ENCODE measurements at places on chromosomes 7 and 10.
A peak's percentile ranks its signal among the peaks of the same experiment; 100 is the strongest.

- no peak for DNase-seq
Observed at GRCh38 chr10:102007796-102008195, 48.2 kb downstream of the ARMH3 start.

DNA sequence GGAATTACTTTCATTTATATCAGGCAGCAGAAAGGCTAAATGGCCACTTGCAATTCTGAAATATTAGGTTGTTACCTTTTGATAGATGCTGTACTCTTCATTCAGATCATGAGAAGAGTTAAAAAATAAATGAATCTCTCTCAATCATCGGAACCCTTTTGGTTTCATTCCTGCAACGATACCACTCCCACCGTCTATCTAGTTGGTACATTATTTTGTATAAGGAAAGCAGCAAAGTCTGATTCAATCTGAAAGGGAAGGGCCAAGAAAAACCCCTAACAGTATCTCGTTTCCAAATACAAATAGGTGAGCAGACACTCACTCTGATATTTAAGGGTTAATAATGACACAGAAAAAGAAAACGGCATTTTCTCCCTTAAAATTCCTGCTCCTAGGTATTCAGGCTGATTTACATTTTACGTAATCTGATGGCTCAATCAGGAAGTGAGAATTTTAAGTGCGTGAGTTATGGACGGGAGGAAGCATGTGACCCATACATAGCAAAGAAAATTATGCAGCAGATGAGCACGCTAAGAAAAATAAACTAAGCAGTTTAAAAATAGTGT, 209.4 kb upstream of the KLF14 start:
- DNase-seq = no peak

- DNase-seq = no peak
Observed at GRCh38 chr10:132881186-132881920, 61.0 kb downstream of the CFAP46 start.

DNA sequence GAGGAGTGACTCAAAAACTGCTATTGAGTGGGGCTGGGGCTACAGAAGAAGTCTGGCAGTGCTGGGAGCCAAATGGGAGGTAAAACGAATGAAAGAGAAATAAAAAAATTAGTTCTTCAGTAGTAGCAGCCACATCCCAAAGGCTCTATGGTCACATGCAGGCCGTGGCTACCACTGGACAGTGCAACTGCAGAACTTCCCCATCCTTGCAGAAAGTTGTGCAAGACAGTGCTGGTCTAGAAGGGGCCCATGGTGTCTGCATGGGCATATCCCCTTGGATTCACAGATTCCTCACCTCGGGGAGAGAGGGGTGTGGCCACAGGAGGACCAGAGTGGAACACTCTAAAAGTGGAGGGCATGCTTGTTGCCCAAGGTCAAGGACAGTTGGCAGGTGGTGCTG, 47.6 kb downstream of the RPS24 start:
- no peak for DNase-seq

GRCh38 chr7:140653319-140654108, 12.9 kb upstream of the DENND2A start:
- no peak for DNase-seq

- no peak for DNase-seq
Observed at GRCh38 chr10:104935656-104936055, 294.6 kb downstream of the SORCS3 start.

DNA sequence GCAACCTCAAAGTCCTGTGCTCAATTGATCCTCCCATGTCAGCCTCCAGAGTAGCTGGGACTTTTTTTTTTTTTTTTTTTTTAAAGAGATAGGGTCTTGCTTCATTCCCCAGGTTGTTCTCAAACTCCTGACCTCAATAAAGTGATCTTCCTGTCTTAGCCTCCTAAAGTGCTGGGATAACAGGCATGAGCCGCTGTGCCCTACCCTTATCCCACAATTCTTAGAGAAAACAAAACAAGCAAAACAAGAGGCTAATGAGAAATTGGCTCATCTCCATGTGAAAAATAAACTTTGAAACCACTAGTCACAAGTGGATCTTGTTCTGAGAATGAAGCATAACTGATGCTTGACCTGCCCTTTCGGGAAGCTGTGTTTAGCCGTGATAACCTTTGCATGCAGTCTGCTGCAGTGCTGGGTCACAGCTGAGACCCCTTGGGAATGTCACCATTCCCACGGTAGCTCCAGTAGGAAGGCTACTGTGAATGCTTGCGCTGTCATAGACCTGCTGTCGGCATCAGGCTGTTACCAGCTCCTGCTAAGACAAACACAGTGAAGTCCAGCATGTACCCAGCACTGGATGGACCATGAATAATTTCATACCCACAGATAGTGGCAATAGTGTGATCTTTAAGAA, 290.7 kb upstream of the KIAA1217 start:
- no peak for DNase-seq

GRCh38 chr10:125192005-125192404, 31.6 kb upstream of the CTBP2 start:
- no peak for DNase-seq

DNA sequence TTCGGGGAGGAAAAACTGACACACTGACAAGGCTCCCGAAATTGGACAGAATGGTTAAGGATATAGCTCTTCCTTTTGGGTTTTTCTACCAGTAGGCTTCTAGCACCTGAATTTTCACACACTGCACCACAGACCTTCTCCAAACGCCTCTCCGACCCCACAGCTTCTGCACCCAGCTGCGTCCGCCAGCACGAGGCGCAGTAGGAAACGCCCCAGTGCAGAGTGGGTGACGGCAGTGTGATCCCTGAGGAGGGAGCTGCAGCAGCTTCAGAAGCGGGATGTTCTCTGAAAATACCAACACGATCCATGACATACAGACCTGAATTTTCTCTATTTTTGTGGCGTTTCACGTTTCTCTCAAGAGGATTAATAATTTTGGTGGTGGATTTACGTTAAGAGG, 25.9 kb downstream of the HSPB1 start:
- DNase-seq = no peak

- DNase-seq = no peak
Observed at GRCh38 chr7:158193446-158193845, 394.2 kb downstream of the PTPRN2 start.

DNA sequence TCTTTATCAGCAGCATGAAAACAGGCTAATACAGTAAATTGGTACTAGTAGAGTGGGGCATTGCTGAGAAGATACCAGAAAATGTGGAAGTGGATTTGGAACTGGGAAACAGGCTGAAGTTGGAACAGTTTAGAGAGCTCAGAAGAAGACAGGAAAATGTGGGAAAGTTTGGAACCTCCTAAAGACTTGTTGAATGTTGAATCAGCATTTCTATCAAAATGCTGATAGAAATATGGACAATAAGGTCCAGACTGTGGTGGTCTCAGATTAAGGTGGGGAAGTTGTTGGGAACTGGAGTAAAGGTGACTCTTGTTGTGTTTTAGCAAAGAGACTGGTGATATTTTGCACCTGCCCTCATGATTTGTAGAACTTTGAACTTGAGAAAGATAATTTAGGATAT, 231.2 kb upstream of the KCND2 start:
- no peak for DNase-seq

GRCh38 chr7:2686101-2686500, 1.9 kb upstream of the AMZ1 start:
- DNase-seq = no peak

GRCh38 chr7:156101355-156101754, 289.1 kb upstream of the SHH start:
- DNase-seq = no peak

- DNase-seq = no peak
Observed at GRCh38 chr7:157855016-157855415, 518.2 kb downstream of the DNAJB6 start.

DNA sequence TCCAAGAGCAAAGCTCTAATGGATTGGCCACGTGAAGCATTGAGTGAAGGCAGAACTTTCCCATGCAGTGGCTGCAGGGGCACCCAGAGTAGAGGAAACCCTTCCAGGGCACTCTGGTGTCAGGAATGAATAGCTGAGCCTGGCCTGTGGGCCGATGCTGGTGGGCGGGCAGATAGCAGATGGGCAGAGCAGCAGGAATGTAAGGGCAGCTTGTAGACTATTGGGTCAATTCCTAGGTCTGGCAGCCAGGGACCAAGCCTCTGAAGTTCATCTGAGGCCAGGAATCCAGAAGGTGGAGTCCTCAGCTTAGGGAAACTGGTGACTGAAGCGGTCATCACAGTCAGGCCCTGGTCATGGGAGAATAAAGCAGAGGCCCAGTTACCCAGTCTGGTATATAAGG, 115.4 kb downstream of the TMEM178B start:
- no peak for DNase-seq

DNA sequence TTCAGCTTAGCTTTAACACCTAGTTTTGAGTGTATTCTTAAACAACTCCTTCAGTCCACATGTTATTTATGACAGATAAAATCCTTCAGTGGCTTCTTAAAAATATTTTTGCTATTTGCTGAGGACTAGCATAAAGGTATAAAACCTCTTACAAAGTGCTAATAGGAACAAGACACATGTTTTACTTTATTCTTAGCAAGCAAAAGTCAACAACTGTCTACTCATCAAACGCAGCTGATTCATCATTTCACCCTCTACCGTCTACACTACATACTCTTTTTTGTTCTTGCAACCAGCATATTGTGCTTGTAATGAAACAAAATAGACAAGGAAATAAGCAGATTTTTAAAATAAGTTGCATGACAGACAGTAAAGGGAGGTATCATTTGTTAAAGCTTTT, 319.7 kb downstream of the SNX13 start:
- no peak for DNase-seq

DNA sequence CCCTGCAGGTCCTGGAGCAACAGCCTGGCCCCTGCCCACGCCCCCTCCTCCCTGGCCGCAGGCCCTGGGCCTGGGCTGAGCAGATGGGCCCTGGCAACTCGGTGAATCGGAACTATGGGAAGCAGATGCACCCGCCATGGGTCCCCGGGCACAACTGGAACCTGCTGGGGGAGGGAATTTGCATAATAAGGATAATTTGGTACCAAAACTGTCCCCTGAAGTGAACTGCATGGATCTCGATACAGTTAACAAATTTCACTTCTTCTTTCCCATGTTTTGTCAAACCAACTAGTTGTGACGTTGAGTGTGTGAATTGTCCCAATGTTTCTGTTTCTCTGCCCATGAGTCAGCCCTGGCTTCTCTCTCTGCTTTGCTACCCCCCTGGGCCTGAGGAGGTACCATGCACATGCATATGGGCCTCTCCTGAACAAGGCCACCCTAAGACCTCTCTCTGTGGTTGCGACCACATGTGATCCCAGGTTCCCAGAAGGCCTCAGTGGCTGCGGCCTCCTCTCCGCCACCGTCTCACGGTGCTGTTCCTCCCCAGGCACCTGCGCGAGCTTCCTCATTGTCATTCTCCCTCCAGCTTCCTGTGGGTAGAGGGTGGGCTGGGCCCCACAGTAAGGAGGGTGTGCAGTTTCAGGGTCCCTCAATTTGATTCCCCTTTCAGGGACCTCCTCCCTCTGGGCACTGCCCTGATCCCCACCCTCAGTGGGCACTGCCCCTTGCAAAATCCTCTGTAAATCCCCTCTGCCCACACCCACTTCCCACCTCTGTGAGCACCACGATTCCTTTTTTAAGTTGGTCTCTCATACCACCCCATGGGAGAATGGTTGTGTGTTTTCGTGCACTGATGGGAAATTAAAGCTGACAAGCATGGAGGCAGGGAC, 40.0 kb downstream of the FIGNL1 start:
- DNase-seq = no peak

- DNase-seq = peak; percentile 10
Observed at GRCh38 chr10:30897547-30897946, 134.1 kb downstream of the ZNF438 start.

GRCh38 chr10:29993319-29993915, 66.0 kb downstream of the JCAD start:
- no peak for DNase-seq

DNA sequence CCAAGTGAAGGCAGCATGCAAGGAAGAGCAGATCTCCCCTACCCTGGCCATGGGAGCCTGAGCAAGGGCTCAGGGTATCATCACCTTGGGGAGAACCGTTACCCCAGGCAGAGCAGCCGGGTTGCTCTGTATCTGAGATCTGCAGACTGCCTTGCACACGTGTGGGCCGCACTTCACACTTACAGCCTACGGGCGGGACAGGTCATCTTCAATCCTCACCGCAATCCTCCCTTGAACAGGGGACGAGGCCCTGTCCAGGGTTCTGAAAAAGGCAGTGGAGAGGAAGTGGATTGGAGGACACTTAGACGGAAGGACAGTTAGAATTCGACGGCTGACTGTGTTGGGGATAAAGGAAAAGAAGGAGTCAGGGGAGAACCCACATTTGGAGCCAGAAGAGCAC, 51.4 kb downstream of the NPS start:
- no peak for DNase-seq

DNA sequence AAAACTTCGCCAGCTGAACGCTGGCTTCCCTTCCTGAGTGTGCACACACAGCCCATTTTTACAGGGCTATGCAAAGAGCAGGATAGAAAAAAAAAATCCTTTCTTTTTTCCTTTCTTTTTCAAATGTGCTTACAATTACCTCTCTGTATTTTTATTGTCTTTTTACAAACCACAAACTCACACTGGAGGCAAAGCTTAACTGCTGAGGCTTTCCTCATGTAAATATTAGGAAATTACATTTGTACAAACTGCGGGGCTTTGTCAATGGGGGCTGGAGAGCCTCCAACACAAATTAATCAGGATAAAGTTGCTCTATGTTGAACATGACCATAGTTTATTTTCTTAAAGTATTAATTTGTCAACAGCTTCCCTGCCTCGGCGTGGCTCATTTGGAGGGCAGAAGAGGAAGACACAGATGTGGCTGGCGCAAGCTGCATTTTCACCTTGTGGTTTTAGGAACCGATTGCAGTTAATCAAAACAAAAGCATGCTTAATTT, 411.7 kb upstream of the MKI67 start:
- no peak for DNase-seq
